ENCODE measurements at places on chromosomes 3 and 15. TPM values are rescaled to one million over a fixed set of nuclear protein-coding genes. Genes with fewer than 3 reads are reported as not detected.

DNA sequence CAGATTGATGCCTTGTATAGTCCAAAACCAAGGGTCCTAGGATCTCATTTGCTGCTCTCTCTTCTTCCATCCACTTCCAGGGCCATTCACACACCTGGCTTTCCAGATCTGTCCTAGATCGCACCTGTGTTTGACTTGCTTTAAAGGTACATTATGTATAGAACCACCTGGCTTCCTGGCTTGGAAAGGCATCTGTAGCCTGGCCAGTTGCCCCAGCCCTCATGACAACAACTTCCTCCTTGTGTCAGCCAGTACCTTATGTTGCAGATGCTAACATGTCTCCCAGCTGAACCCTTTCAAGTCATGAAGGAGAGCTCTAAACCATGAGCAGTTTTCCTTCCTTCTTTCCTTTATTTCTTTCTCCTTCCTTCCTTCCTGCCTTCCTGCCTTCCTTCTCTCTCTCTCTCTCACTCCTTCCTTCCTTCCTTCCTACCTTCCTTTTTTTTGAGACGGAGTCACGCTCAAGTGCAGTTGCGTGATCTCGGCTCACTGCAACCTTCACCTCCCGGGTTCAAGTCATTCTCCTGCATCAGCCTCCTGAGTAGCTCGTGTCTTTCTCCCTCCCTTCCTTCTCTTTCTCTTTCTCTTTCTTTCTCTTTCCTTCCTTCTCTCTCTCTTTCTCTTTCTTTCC, 2.5 kb upstream of the HTR3C start:
- DNase-seq, result no peak

- no peak for DNase-seq
These were observed 69.5 kb upstream of the KCNAB1 start for GRCh38 chr3:156050918-156051317.

DNA sequence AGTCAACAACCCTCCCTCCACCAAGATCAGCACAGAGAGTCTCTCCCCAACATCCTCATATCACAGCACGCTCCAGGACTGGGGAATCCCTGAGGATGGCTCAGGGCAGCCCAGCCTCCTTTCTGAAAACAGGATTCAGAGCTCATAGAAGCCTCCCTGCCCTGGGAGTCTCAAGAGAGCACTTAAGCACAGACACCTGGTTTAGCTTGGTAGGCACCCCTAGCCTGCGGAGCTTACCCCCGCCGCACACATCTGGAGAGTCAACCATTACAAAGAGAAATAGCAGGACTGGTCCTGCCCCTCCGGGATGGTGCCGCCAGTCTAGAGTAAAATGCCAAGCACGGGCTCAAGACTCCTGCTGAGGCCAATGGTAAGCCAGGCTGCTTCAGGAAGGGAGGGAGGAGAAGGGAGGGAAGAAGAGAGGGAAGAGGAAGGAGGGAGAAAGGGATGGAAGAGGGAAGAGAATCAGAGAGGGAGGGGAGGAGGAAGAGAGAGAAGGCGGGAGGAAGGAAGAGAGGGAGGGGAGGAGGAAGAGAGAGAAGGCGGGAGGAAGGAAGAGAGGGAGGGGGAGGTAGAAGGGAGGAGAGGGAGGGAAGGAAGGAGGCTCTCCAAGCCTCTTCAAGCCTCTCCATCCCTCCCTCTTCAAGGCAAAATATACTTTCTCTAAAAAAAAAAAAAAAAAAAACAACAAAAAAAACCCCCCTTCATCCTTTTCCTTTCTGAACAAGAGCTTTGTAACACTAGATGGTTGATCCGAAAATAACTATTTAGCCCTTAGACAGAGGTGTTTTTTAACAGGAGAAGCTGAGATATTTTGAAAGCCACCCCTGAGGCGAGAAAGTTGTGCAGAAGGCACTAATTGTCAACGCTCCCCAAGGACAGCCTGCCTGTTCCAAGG, 278.6 kb upstream of the TLE3 start:
- peak; percentile 51 for DNase-seq

GRCh38 chr3:37032961-37033360, 39.6 kb downstream of the MLH1 start:
- DNase-seq, result no peak

C2CD4A gene
- under 0.01 TPM for total RNA-seq

STOML1 gene
- total RNA-seq, result 15.0 TPM
